ENCODE measurements at places on chromosomes 7 and 10. TPM values are rescaled to one million over a fixed set of nuclear protein-coding genes. Genes with fewer than 3 reads are reported as not detected.

The TMEM213 gene
- total RNA-seq, result not detected

The SLC18A3 gene
- 1.0 TPM for total RNA-seq

The CHST3 gene
- total RNA-seq, result 24.1 TPM

The WNT2 gene
- 1.0 TPM for total RNA-seq

The ABHD11 gene
- 7.7 TPM for total RNA-seq

The ZNF425 gene
- 2.1 TPM for total RNA-seq

The NXPH1 gene
- not detected for total RNA-seq

The EPHA1 gene
- not detected for total RNA-seq

The LRRC4 gene
- total RNA-seq, result 0.99 TPM

DNA sequence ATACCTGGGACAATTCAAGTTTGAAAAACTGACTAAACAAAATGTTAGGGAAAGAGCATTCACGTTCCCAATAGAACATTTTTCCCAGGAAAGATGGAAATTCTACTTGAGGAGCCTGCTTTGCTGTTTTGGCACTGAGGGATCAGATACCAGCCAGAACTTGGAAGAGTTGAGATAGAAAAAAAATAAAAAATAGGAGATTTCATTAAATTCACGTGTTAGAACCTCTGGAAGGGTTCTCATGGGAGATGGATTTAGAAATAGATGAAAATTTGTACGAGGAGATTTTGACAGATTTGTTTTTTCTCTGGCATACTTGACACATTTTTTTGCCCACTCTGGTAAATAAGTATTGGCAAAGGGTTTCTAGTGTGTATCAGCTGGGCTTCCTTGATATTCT, 63.7 kb downstream of the CELF2 start:
- H3K27ac ChIP-seq, result no peak overlapping the region
- no peaks in the 10 kb centered on the region for H3K36me3 ChIP-seq
- H3K4me3 ChIP-seq, result no peak overlapping the region
- no peak for DNase-seq
- peaks cover 31% of the 10 kb centered on the region for H3K4me1 ChIP-seq
- no peaks in the 10 kb centered on the region for H3K27me3 ChIP-seq

GRCh38 chr7:31872545-31873370, 185.7 kb downstream of the PPP1R17 start:
- no peaks in the 10 kb centered on the region for H3K36me3 ChIP-seq
- DNase-seq, result no peak
- H3K4me3 ChIP-seq, result no peak overlapping the region
- H3K27me3 ChIP-seq, result no peaks in the 10 kb centered on the region

DNA sequence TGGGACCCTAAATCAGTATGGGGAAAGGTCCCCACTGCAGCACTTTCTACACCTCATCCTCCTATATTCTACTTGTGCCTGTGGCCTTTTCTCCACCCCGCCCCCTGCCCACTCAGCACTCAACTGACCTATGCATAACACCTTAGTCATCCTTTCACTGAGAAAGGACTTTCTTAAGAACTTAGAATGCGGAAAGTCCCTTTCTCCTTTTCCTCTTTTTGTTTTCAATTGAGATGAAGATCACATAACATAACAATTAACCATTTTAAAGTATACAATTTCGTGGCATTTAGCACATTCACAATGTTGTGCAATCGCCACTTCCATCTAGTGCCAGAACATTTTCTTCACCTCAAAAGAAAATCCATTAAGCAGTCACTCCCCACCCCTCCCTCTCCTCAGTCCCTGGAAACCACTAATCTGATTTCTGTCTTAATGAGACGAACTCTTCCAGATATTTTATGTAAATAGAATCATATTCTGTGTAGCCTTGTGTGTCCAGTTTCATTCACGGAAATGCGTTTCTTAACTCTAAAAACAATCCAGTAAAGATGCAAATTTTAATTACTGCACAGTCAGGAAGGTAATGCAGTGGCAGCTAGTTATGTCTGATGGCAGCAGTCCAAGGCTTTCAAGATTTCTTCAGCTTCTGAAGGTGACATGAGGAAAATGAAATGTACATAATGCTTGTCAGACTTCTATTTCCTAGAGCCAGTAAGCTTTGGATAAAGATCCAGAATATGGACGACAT, 41.7 kb downstream of the FAS start:
- H3K4me3 ChIP-seq, result no peak overlapping the region
- DNase-seq, result no peak
- H3K27me3 ChIP-seq, result no peaks in the 10 kb centered on the region
- H3K27ac ChIP-seq, result peak overlapping the region; percentile 21
- no peaks in the 10 kb centered on the region for H3K36me3 ChIP-seq
- H3K4me1 ChIP-seq, result peaks cover 12% of the 10 kb centered on the region

DNA sequence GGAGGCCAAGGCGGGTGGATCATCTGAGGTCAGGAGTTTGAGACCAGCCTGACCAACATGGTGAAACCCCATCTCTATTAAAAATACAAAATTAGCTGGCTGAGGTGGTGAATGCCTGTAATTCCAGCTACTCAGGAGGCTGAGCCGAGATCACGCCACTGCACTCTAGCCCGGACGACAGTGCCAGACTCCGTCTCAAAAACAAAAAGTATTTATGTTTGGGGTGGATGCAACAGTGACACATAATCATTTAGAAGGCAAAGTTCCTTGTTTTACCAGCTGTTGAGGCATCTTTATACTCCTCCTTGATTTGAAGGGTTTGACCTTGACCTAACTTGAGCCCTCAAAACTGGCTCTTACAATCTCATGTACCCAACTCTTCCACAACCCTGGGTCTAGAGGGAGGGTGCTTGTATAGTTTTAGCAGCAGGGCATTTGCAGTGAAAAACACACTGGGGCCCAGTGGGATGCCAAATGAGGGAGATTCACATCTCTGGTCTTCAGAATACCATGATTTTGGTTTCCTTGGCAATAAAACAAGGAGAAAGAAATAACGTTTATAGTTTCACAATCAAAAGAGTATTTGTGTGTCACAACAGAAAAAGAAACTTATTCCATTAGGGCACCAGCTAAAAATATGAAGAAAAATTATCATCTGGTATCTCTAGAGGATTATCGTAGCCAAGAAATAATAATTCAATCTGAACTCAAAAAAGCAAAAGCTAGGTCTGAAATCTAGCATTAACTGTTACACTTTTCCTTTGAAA, 14.2 kb upstream of the TMEM254 start:
- no peaks in the 10 kb centered on the region for H3K4me1 ChIP-seq
- H3K27ac ChIP-seq, result peak overlapping the region; percentile 17
- H3K27me3 ChIP-seq, result no peaks in the 10 kb centered on the region
- no peak for DNase-seq
- no peak overlapping the region for H3K4me3 ChIP-seq

DNA sequence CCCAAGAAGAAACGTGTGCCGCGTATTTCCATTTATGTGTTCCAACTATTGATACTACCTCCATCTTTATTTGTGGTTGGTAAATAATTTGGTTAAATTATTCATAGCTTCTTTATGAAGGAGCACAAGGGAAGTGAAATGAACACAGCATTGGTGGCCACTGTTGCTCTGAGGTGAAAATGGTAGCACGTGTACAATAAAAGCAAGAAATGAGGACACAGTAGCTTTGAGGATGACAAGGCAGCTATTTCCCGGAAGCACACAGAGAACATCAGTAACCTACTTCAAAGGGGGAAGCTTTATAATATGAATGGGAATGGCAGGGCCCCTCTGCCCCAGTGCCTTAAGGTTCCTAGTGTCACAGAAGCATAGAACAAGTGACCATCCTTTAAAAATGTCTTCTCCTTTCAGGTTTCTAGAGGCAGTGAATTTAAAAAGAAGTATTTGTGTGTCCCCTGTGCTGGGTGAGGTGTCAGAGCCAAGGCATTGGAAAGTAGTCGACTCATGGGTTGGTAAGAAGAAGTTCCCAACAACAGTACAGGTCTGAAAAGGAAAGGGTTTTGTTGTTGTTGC, 78.8 kb downstream of the SGMS1 start:
- H3K4me3 ChIP-seq, result no peak overlapping the region
- H3K27me3 ChIP-seq, result no peaks in the 10 kb centered on the region
- no peaks in the 10 kb centered on the region for H3K36me3 ChIP-seq
- peaks cover 29% of the 10 kb centered on the region for H3K4me1 ChIP-seq

GRCh38 chr10:55311848-55312635, 511.0 kb upstream of the PCDH15 start:
- no peak overlapping the region for H3K4me3 ChIP-seq
- no peaks in the 10 kb centered on the region for H3K4me1 ChIP-seq
- H3K27me3 ChIP-seq, result no peaks in the 10 kb centered on the region

DNA sequence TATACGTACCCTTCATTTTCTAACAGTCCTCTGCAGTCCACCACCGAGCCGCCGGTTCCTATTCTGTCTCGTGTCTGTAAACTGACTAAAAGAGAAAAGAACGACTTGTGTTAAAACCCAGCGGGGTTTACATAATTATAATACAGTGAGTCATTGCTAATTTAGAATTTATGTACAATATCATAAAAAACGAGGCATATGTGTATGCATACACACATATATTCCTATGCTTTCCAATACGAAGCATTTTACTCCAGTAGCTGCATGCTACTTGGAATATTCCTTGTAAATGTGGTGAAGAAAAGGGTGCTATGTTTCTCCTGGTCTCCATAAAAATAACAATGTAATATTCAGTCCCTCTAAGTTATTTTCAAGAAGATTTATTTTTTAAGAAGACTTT, 89.1 kb downstream of the SMURF1 start:
- peaks cover 22% of the 10 kb centered on the region for H3K36me3 ChIP-seq
- no peak overlapping the region for H3K27ac ChIP-seq
- no peaks in the 10 kb centered on the region for H3K4me1 ChIP-seq
- no peak overlapping the region for H3K4me3 ChIP-seq
- H3K27me3 ChIP-seq, result no peaks in the 10 kb centered on the region

GRCh38 chr7:108263425-108263824, 133.3 kb upstream of the LAMB4 start:
- H3K4me1 ChIP-seq, result no peaks in the 10 kb centered on the region
- no peak for DNase-seq
- H3K27ac ChIP-seq, result no peak overlapping the region
- no peaks in the 10 kb centered on the region for H3K27me3 ChIP-seq

- no peak overlapping the region for H3K4me3 ChIP-seq
- H3K36me3 ChIP-seq, result no peaks in the 10 kb centered on the region
- no peaks in the 10 kb centered on the region for H3K27me3 ChIP-seq
- H3K4me1 ChIP-seq, result no peaks in the 10 kb centered on the region
These were observed 362.4 kb downstream of the CNTNAP2 start for GRCh38 chr7:146479040-146479439.

GRCh38 chr7:83532219-83532618, 116.7 kb downstream of the SEMA3E start:
- no peaks in the 10 kb centered on the region for H3K36me3 ChIP-seq
- no peaks in the 10 kb centered on the region for H3K4me1 ChIP-seq
- H3K4me3 ChIP-seq, result no peak overlapping the region
- H3K27ac ChIP-seq, result no peak overlapping the region
- no peak for DNase-seq

GRCh38 chr10:73894245-73894971, 16.5 kb upstream of the PLAU start:
- H3K4me1 ChIP-seq, result no peaks in the 10 kb centered on the region
- DNase-seq, result no peak
- H3K36me3 ChIP-seq, result no peaks in the 10 kb centered on the region
- no peak overlapping the region for H3K27ac ChIP-seq
- H3K4me3 ChIP-seq, result no peak overlapping the region

- peak overlapping the region; percentile 91 for H3K4me3 ChIP-seq
- no peak overlapping the region for H3K27ac ChIP-seq
- H3K4me1 ChIP-seq, result peaks cover 50% of the 10 kb centered on the region
- no peaks in the 10 kb centered on the region for H3K27me3 ChIP-seq
These were observed 1.8 kb downstream of the CLIP2 start for GRCh38 chr7:74290981-74291441.

DNA sequence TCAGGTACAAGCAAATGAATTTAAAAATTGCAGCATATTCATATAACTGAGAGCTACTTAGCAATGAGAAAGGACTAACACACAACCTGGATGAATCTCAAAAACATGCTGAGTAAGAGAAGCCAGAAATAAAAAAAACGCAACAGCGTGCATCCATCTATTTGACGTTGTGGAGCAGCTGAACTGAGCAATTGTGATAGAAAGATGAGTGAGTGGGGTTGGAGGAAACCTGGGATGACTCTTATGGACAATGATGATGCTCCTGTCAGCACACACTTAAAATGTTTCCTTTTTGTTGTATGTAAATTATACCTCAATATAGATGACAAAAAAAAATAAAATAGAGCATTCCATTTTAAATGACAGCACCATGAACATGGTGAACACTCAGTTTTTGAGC, 36.0 kb upstream of the AKR1E2 start:
- H3K4me3 ChIP-seq, result no peak overlapping the region
- H3K27me3 ChIP-seq, result no peaks in the 10 kb centered on the region
- DNase-seq, result no peak

GRCh38 chr10:13213163-13213562, 21.0 kb downstream of the UCMA start:
- H3K27me3 ChIP-seq, result no peaks in the 10 kb centered on the region
- H3K36me3 ChIP-seq, result no peaks in the 10 kb centered on the region
- no peak for DNase-seq
- H3K4me3 ChIP-seq, result no peak overlapping the region

- no peak overlapping the region for H3K4me3 ChIP-seq
- no peak for DNase-seq
- no peak overlapping the region for H3K27ac ChIP-seq
- H3K4me1 ChIP-seq, result peaks cover 15% of the 10 kb centered on the region
These were observed 14.2 kb upstream of the GET4 start for GRCh38 chr7:862157-862556.

DNA sequence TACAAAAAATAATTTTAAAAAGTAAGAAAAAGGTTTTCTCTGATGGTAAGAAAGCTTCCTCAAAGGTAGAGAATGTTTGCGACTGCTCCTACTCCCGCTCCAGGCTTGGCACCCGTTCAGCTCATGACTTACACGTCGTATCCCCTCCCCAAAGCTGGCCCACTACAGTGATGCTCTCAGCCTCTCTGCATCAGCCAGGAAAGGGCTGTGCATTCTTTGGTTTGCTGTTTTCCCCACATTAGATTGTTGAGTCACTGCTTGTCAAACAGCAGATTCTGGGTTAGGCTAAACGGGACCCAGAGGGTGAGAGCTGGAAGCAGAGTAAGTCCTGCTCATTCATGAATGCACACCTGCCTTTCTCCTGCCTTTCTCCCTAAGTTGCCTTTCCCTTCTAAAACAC, 54.7 kb upstream of the NMT2 start:
- no peak overlapping the region for H3K4me3 ChIP-seq
- H3K27ac ChIP-seq, result no peak overlapping the region
- H3K4me1 ChIP-seq, result no peaks in the 10 kb centered on the region

DNA sequence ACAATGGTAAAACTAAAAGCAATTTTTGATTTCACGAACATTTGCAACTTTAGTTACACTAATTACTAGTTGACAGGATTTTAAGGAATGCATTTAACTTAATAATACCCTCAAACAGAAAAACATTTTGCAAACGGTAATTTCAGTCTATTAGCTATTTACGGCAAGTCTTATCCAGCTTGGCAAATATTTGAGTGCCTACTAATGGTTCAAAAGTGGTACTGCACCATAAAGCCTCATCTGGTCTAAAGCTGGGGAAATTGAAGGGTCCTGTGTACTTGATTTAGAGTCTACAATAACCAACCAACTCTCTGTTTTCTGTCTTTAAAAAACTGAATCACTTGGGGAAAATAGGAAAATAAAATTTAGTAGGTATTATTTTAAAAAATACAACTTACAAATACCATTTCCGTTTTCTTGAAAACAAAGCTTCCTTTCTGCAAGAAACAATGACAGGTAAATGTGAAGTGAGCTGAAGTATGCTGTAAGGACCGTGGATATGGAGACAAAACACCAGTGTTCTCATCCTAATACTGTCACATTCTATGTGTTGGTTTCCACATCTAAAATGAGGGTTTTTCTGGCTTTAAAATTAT, 142.3 kb downstream of the VPS50 start:
- no peak for DNase-seq
- H3K27me3 ChIP-seq, result no peaks in the 10 kb centered on the region
- no peaks in the 10 kb centered on the region for H3K36me3 ChIP-seq
- H3K4me3 ChIP-seq, result no peak overlapping the region

- no peaks in the 10 kb centered on the region for H3K27me3 ChIP-seq
- no peak for DNase-seq
- H3K36me3 ChIP-seq, result no peaks in the 10 kb centered on the region
- H3K4me1 ChIP-seq, result no peaks in the 10 kb centered on the region
- H3K27ac ChIP-seq, result no peak overlapping the region
These were observed 88.8 kb downstream of the NOD1 start for GRCh38 chr7:30389791-30390190.

All from esophagus muscularis mucosa (tissue), 4 donors.